ENCODE measurements at places on chromosomes 16 and 17.
A peak's percentile ranks its signal among the peaks of the same experiment; 100 is the strongest.

GRCh38 chr17:72996791-72997190 lies 95.7 kb downstream of the SLC39A11 start:
- DNase-seq, result no peak

GRCh38 chr16:83231729-83232128 lies 576.0 kb upstream of the HSBP1 start:
- no peak for DNase-seq

GRCh38 chr17:76239538-76240274 lies 587 bp downstream of the RNF157 start:
- no peak for DNase-seq

- DNase-seq, result no peak
Measured at GRCh38 chr16:83992624-83993023, 24.6 kb downstream of the NECAB2 start.

GRCh38 chr16:49558451-49558850 lies 184.8 kb downstream of the C16orf78 start:
- DNase-seq, result no peak

GRCh38 chr17:58224315-58224714 lies 5.3 kb upstream of the MKS1 start:
- DNase-seq, result no peak

DNA sequence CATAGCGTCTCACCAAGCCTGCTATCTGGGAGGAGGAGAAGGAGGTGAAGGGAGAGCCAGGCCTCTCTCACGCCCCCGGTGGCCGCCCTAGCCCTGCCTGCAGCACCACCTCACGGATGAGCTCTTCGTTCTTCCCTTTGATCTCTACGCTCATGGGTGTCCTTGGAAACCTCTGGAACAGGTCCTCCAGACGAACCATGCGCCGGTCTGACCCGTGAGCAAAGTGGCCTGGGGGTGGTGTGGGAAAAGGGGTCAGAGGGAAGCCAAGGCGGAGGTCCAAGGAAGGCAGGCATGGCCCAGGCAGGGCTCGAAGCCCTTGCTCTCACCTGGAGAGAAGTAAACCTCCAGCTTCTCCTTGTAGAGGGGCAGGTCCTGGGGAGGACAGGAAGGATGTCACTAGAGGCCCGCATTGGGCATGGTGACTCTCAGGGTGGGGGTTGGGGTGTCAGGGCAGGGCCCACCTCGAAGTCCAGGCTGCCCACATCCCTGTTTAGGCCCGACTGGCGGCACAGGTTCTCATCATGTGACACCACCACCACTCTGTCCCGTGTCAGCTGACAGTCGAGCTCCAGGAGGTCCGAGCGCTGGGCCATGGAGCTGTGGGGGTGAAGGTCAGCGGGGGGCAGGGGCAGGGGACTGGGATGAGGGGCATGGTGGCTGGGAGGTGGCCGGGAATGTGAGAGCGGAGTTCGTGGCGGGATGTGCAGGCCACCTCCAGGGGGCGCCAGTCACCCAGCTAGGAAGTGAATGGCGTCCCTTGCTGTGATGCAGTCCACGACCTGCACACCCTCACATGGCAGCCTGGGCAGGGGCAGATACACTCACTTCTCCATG lies 923 bp downstream of the GDPD3 start:
- DNase-seq, result peak; percentile 38

- DNase-seq, result no peak
Measured at GRCh38 chr17:78395155-78395554, 16.7 kb downstream of the PGS1 start.

GRCh38 chr17:16623282-16623681 lies 30.4 kb downstream of the ZNF624 start:
- no peak for DNase-seq

DNA sequence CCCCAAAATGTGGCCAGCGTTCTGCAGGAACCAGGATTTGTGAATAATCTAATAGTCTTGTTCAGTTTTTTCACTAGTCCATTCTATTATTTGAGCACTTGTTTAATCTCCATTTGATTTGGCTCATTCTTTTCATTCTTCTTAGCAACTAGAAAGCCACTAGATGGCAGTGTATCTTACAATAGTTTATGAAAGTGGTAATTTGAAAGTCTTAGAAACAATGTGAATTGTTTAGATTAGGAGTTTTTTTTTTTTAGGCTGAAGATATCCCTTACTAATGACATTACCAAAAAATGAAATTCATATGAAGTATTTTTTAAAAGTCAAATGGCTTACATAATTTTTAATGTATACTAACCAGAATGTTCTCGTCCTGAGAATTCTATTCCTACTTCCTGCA lies 6.7 kb downstream of the ERI2 start:
- no peak for DNase-seq

DNA sequence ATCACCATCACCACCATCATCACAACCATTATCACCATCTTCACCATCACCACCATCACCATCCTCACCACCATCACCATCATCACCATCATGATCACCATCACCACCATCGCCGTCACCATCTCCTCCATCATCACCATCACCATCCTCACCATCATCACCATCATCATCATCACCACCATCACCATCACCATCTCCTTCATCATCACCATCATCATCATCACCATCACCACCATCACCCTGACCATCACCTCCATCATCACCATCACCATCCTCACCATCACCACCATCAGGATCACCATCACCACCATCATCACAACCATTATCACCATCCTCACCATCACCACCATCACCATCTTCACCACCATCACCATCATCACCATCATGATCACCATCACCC lies 14.1 kb downstream of the SCNN1B start:
- no peak for DNase-seq

- no peak for DNase-seq
Measured at GRCh38 chr16:50705436-50706110, 12.2 kb downstream of the NOD2 start.

- no peak for DNase-seq
Measured at GRCh38 chr17:69057280-69057679, 3.4 kb downstream of the ABCA9 start.

GRCh38 chr17:77837917-77838316 lies 120.6 kb upstream of the TNRC6C start:
- no peak for DNase-seq

- DNase-seq, result no peak
Measured at GRCh38 chr17:64459284-64459747, 10.4 kb downstream of the MILR1 start.

GRCh38 chr16:29684679-29685078 lies 5.7 kb downstream of the QPRT start:
- no peak for DNase-seq

- no peak for DNase-seq
Measured at GRCh38 chr17:38873640-38874380, 4.0 kb downstream of the LASP1 start.

Data from CD4-positive, alpha-beta T cell treated with Interleukin-4 for 4 hours (primary cell).